ENCODE measurements at places on chromosomes 16 and 17. TPM values are rescaled to one million over a fixed set of nuclear protein-coding genes. Genes with fewer than 3 reads are reported as not detected.

ORC6 gene
- total RNA-seq = 44.9 TPM

PARD6A gene
- 2.8 TPM for total RNA-seq

EMP2 gene
- total RNA-seq = 11.2 TPM

OR1F1 gene
- not detected for total RNA-seq

B4GALNT2 gene
- total RNA-seq = not detected

KRTAP1-5 gene
- total RNA-seq = not detected

TOM1L1 gene
- 9.2 TPM for total RNA-seq

EFCAB13 gene
- not detected for total RNA-seq

KRTAP3-1 gene
- total RNA-seq = not detected

C17orf67 gene
- 1.6 TPM for total RNA-seq

HOXB4 gene
- 4.3 TPM for total RNA-seq

DNA sequence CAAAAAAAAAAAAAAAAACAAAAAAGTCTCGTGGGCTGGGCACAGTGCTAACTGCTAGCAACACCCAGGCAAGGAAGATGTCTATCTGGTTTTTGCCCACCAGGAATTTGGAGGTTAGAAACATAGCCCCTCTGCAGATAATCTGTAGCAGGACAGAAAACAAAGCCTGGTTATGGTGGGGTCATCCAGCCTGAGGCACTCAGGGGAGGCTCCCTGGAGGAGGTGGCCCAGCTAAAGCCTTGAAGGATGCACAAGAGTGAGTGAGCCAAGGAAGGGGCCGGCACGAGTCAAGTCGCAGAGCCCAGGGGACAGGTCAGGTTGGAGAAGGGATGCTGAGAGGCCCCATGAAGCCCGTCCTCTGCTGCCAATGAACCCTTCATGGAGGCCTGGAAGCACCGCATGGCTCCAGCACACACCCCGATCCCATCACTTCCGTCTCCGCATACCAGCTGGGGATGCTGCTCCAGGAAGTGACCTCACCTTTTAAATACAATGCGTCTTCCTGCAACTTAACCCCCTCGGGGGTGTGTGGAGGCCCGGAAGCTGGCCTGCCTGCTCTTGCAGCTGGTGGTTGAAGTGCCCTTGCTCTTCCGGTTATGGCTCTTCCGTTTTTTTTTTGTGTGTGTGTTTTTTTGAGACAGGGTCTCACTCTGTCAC is 86.5 kb downstream of the ENGASE start:
- DNase-seq = peak; percentile 52

GRCh38 chr17:39738568-39738901 is 797 bp downstream of the GRB7 start:
- no peak for DNase-seq

DNA sequence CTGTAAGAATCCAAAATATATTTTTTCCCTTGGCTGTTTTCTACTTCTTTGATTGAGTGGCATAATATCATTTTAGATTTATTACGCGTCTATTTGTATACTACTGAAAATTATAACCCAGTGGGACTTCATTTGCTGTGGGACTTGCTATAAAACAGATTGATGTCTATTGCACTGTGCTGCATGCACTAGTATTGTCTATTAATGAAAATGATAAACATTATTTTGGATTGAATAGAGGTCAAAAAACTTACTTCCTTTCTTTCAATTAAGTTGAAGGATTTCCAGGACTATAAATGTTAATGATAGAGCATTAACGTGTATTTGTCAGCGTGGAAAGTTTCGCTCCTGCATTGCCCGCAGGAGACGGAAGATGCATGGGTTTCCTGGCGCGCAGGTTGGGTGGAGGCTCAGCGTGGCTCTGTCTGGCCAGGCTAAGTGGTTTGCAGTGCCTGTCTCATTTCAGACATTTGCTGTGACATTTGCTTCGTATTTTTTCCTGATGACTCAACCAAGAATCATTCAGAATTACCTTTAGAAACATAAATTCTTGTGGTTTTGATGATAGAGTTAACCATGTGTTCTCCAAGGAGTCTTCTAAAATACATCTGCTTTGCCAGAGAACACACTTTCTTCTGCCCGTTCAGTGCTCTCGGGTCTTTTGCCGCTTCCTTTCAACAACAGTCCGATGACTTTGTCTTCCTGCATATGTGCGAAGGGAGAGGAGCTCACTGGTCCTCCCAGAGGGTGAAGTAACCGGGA is 216.7 kb downstream of the RPTOR start:
- peak; percentile 95 for DNase-seq

DNA sequence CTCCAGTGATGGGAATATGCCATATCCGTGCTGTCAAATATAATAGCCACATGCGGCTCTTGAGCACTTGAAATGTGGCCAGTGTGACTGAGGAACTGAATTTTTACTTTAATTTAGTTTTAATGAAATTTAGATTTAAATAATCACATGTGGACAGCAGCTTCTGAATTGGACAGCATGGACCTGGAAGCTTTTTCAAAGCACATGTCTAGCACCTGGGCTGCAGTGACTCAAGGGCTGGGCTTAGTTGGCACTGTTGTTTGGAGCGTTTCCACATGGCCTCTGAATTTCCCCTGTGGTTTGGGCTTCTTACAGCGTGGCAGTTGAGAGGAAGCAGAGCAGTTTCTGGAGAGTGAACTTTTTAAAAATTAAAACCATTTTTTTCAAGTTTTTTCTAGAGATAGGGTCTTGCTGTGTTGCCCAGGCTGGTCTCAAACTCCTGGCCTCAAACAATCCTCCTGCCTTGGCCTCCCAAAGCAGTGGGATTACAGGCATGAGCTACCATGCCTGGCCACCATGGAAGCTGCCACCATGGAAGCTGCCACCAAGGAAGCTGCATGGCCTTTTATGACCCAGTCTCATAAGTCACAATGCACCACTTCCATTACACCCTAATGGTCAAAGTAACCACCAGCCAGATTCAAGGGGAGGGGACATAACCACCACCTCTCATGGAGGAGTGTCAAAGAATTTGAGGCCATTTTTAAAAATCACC is 6.7 kb upstream of the TOB1 start:
- peak; percentile 45 for DNase-seq

- DNase-seq = no peak
These were observed 1.4 kb upstream of the CACNA1G start for GRCh38 chr17:50558941-50559614.

DNA sequence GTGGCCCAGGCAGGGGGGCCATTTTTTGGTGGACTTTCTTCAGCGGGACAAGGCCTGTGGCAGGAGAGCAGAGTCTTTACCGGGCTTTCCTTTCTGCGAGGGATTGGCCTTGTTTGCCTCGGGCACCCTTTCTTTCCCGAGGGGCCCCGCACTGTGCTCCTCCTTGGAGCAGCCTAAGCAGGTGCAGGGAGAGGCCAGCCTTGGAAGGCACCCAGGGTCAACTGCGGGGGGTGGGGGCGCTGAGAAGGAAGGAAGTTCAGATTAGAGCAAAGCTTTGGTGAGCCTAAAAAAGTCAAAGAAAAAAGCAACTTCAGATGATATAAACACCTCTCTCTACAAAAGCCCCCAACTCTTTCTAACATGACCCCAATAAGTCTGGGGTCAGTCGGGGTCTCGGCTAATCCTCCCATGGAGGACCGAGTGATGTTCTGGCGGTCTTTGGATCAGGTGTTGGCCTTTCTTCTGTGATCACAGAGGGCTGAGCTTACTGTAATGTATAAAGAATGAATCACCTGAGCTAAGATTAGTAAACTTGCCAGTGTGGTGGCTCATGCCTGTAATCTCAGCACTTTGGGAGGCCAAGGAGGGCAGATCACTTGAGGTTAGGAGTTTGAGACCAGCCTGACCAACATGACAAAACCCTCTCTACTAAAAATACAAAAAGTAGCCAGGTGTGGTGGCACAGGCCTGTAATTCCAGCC is 63.0 kb downstream of the PGS1 start:
- DNase-seq = no peak

DNA sequence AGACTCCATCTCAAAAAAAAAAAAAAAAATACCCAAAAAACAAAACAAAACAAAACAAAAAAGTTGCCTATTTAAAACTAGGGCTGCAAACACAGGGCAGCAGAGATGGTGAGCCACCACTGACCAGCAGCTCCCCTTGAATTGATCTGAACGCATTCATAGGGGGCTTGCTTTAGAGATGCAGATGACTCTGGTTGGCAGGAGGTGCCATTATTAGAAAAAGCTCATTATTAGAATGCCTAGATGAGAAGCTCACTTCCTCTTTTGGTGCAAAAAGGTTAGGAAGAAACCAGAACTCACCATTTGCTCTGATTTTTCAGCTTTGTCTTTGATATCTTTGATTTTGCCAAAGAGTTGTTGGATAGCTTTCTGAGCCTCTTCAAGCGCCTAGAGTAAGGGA is 53.1 kb downstream of the VPS53 start:
- no peak for DNase-seq

DNA sequence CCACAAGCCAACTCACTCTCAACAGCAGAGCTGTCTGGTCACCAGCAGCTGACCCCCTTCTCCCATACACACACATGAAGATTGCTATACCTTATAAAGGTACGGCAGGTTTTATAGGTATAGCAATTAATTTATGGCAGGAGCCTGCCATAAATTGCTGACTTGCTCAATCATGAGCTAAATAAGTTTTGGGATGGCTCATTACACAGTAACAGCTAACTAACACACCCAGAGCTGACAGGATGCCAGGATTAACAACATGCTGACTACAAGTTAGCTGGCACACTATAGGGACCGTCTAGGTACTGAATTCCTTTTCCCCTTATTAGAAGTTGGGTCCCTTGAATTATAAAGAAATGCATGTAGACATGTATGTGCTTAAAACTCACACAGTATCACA is 150.3 kb upstream of the KCNJ18 start:
- no peak for DNase-seq

- no peak for DNase-seq
These were observed 46.7 kb upstream of the KDM8 start for GRCh38 chr16:27156579-27156978.

DNA sequence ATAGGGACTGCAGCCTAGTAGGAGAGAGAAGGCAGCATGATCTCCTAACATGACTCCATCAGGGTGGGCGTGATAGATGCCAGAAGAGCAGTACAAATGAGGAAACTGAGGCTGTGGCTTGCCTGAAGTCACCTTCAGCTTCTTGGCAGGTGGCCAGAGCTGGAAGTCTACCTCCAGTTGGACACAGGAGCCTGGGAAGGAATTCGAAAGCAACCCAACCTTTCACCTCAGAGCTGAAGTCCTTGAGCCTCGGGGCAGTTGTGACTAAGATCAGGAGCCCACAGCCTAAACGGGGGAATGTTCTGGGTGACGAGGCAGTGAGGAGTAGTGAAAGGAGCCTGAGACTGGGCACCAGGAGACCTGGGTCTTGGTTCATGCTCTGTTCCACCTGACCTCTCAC is 9.4 kb upstream of the SLC52A1 start:
- DNase-seq = no peak

DNA sequence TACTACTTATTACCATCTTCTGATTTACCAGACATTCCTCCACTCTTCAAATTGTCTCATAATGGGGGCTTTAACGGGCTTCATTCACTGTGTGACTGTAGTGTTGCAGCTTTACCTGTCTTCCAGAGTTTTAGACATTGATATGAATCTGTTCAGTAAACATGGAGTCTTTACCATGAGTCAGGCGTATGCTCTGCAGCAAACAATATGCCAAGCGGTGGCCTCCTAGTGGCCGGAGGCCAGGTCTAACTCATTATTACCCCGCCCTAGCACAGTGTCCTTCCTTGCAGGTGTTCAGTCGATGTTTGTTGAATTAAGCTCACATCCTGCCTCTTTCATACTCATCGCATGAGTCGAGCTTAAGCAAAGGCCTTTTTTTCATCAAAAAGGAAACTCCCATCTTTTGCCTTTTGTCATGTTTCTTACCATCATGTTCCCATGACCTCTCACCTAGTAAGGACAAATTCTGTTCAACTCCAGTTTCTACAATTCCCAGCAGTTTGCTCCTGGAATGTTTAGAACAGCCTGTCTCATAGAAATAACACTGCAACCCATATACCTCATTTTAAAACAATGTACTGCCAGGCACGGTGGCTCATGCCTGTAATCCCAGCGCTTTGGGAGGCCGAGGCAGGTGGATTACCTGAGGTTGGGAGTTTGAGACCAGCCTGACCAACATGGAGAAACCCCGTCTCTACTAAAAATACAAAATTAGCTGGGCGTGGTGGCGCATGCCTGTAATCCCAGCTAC is 39.4 kb downstream of the TUBD1 start:
- peak; percentile 96 for DNase-seq

DNA sequence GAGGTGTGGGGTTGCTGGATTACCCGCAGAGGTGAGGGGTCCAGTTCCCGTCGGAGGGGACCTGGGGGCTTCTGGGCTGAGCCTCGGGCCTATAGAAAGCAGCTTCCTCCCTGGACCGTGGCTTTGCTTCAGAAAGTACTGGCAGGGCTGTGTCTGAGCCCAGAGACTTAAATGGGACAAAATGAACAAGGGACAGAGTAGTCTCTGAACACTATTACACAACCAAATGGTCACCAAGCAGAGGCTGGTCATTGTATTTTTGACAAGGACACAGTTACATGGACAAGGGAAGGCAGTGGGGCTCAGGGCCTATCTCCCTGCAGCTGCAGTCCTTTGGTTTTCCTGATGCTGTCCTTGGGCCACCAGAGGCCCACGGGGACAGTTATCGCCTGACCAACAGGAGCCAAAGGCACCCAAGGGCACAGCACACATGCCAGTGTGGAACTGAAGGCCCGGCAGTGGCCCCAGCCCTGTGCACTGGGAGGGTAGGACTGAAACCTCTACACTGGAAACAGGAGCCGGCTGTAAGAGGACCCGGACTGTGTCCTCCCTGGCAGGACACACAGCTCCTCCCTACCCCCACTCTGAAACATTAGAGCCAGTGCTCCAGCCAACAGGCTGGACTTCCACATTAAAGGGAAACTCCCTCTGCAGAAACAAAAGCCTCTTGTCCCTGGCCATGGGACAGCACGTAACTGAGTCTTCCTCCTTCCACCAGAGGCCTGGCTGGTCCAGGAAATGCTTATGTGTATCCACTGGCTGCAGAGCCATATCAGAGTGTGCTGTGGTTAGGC is 26.0 kb upstream of the ERN1 start:
- DNase-seq = peak; percentile 85

- no peak for DNase-seq
These were observed 85.0 kb downstream of the GRIN2A start for GRCh38 chr16:10097271-10097670.

DNA sequence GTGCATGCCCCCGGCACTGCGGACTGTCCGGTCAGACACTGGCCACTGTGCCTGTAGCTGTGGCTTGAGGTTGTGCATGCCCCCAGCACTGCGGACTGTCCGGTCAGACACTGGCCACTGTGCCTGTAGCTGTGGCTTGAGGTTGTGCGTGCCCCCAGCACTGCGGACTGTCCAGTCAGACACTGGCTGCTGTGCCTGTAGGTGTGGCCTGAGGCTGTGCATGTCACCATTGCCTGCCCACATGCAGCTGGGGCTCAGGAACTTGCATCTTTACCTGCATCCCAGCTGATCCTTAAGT is 5.2 kb downstream of the MTHFSD start:
- no peak for DNase-seq

GRCh38 chr17:55757659-55758058 is 6.8 kb downstream of the PCTP start:
- no peak for DNase-seq

- DNase-seq = no peak
These were observed 99.7 kb downstream of the CDH8 start for GRCh38 chr16:61936522-61936921.

- DNase-seq = peak; percentile 97
These were observed 16.1 kb upstream of the PLLP start for GRCh38 chr16:57300387-57301125.

All from HT1080 (cell line).